Muscle of arm (tissue), 14 donors: ENCODE measurements at places on chromosomes 5 and 9.

GRCh38 chr5:152465140-152465539, 60.1 kb upstream of the NMUR2 start:
- DNase-seq = no peak

DNA sequence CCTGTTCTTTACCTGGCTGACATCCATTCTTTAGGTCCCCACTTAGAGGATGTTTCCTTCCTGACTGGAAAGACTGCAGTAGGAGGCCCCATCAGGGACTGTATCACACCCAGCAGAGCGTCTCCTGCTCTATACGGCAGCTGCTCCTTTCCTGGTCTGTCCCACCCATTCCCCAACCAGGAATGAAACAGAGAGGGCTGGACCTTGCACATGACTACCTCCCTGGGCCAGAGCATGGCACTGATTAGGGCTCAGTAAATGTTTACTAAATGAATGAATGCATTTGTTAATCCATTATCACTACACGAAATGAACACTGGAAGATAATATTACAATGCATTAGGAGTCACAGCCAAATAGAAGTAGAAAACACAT, 76.4 kb downstream of the ABCA1 start:
- no peak for DNase-seq

GRCh38 chr5:78483809-78484521, 123.5 kb downstream of the SCAMP1 start:
- DNase-seq = no peak

- DNase-seq = no peak
Observed at GRCh38 chr5:129593525-129593924, 133.4 kb downstream of the ADAMTS19 start.

DNA sequence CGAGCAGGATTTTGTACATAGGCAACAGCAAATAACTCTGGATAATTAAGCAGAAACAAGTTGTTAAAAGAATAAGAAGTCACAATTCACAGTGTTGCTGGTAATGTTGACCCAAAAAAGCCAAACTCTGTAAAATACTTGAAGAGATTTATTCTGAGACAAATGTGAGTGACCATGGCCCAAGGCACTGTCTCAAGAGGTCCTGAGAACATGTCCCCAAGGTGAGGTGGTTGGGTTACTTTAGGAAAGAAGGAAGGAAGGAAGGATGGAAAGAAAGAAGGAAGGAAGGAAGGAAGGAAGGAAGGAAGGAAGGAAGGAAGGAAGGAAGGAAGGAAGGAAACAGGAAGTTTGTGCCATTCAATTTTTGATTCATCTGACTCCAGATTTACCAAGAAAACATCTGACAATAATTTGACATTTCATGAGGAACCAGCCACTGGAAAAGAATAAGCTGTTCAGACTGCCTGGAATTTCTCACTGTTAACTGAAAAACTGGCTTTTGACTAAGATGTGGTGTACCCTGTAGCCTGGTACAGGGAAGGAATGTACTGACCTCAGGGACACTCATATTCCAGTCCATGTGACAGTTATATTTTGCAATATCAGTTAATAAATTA, 295.9 kb upstream of the TNC start:
- DNase-seq = no peak

DNA sequence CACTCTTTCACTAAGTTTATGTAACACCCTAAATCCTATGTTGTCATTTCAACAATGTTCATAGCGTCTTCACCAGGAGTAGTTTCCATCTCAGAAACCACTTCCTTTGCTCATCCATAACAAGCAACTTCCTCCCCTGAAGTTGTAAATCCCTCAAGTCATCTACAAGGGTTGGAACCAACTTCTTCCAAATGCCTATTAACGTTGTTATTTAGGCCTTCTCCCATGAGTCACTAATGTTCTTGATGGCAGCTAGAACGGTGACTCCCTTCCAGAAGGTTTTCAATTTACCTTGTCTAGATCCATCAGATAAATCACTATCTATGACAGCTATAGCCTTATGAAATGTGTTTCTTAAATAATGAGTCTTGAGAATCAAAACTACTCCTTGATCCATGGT, 73.3 kb upstream of the TARS1 start:
- no peak for DNase-seq

DNA sequence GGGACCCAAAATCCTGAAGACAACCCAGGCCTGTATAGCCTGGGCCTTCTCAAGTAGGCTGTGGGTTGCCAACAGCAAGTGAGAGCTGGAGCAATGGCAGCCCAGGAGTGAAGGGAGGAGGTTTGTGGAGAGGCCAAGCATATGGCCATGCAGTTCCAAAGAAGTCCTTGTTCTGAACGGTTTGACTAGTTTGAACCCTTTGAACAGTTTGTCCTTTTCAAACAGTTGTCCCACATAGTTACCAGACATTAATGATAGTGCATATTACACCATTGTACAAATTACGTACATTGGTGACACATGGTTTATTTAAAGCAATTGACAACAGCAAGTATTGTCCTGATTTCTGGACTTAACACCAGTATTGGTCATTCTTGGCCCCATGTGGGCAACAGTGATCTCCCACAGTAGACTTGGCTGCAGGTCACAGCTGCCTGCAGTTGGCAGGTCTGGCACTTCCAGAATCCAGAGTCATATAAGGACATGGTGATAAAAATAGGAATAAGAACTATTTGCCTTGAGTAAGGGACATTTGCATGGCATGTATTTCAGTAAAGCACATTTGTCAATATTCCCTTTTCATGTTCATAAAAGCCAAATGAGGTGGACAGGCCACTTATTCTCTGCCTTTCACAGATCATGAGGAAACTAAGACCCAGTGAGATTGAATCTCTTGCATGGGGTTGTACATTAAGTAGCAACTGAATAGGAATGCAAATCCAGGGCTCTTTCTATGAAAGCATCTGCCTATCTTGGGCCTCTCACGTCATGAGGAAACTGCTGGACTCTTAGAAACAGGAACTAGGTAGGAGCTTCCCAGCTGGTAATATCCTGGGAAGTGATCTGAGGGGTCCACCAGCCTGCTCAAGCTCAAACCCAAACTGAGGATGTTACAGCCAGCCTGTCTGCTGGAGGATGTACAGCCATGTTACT, 30.3 kb downstream of the SLC25A48 start:
- DNase-seq = no peak

DNA sequence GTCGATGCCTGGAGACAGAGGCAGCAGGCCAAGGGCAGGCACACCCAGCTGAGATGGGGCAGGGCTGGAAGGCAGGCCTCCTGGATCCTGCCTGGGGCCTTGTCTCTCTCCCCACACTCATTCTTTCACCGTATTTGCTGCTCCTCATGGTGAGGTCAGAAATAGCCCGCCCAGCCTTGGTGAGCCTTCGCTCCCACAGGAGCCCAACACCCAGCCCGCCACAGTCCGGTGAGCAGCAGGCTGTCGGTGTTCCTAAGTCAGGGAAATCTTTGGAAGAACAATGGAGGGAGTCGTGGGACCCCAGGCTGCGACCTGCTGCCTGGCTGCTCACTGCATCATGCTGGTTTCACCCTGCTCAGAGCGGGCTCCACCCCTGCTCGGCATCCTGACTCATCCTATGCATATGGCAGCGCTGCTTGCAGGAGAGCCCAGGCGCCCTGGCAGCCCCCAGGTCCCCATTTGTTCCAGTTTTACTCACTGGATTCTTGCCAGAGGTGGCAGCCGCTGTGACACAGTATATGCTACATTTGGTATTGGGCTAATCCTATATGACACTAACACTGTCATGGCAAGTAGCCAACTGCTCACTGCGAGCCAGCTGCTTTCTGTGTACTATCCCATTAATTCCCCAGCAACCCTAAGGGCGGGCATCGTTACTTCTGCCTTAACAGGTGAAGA, 53.2 kb upstream of the NCS1 start:
- DNase-seq = peak; percentile 59

DNA sequence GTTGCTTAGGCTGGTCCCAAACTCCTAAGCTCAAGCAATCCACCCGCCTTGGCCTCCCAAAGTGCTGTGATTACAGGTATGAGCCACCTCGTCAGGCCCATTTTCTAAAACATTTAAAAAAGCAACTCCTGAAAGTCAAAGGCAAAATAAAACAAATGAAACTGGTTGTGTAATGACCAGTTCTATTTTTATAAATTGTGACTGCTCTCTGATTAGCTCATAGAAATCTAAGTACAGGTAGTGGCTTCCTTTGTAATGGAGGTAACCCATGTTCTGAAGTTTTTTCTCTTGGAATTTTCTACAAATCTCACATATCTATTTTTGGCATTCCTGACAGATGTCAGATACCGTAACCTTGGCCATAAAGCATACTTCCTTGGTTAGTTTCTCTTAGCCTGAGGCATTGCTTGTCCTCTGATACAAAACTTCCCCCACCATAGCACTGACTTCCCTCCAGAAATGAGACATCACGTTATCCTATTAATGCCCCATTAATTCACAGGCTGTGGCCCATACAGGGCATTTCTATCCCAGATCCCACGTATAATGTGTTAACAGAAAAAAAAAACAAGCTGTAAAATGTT, 14.1 kb upstream of the AK3 start:
- no peak for DNase-seq

DNA sequence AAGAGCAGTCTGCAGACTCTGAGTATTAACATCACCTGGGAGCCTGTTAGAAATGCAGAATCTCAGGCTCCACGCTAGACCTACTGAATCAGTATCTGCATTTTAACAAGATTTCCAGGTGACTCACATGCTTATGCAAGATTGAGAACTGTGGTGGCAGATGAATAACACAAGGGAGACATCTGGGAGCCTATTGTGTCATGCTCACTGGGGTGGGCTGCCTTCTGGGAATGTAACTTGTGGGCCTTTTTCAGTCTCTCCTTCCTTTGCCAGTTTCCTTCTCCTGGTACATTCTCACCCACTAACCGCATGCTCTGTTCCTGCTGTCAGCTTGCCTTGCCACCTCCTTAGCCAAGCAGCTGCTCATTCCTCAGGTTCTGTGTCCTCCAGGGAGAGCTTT, 176.6 kb upstream of the C9orf72 start:
- no peak for DNase-seq

DNA sequence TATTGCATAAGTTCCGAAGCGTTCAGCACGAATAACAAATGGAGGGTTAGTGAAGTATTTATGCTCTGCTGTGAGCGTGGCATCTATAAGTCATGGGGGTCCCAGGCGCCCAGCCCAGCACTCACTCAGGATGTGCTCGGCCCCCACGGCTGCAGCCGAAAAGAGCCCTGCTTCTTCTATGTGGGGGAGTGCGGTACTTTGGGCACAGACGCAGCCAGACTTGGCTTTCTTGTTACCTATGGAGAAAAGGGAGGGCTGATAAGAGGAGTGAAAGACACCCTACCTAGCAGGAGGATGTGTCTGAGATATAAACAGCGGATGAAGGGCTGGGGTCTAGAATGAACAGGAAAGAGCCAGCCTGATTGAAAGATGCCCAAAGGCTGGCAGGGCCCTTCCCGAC, 51.4 kb downstream of the MRPL36 start:
- DNase-seq = no peak
